CD8-positive, alpha-beta memory T cell (primary cell): ENCODE measurements at places on chromosomes 3 and 15.

- DNase-seq = no peak
Observed at GRCh38 chr15:75723847-75724660, 11.4 kb upstream of the CSPG4 start.

DNA sequence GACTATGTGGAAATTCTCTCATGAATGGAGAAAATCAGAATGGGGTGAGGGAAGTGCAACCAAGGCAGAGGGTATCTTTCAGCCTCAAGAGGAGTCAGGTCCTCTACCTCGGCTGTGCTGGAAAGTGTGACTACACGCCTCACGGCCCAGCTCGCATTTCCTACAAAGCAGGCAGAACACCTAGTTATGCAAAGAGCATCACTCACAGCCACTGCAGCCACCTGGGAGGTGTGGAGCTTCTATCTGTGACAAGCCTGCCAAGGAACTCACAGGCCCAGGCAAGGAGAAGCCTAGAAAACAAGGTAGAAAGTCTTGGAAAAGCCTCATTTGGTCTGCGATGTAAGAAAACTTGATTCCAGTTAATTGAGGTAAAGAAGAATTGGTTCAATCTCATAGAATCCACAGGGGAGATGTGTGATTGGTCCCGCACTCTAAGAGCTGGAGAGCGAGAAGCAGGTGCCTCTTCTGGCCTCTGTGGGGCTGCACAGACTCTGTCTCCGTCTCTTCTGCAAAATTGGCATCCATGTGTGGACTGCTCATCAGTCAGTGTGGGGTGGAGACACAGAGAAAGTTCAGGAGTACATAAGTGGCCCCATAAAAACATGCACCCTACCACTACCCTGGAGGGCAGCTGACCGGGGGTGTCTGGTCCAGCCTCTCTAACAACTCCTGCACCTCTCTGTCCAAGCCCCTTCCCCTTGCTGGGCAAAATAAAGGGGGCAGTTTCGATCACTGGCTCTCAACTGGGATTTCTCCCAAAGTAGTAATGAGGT lies 76.8 kb downstream of the TAMM41 start:
- no peak for DNase-seq

DNA sequence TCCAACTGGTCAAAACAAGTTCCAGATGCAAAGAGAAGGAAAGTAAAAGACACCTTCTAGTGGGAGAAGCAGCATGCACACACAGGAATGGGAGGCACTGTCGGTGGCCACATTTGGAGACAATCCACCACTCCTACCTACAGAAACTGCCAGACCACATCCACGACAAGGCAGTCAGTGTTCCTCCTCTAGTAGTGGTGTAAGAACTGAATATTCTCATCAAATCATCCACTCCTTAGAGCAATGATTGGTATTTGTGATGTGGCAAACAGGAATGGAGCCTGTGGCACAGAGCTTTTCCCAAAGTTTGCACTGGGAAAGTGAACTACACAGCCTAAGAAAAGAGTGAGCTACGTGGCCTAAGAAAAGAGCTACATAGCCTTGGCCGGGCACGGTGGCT lies 5.1 kb upstream of the SPINT1 start:
- DNase-seq = no peak

DNA sequence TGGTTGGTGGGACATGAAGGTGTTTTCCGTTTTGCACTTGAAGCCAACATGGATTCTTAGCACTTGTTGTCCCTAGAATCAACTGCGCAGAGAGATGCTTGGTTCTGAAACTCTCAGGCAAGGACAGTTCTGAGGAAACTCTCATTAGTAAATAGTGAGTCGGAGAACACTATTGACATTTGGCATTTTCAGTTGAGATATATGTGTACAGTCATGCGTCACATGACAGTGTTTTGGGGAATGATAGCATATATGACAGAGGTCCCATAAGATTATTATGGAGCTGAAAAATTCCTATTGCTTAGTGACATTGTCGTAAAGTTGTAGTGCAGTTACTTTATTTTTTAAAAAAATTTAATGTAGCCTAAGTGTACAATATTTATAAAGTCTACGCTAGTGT lies 5.8 kb downstream of the APBA2 start:
- no peak for DNase-seq

DNA sequence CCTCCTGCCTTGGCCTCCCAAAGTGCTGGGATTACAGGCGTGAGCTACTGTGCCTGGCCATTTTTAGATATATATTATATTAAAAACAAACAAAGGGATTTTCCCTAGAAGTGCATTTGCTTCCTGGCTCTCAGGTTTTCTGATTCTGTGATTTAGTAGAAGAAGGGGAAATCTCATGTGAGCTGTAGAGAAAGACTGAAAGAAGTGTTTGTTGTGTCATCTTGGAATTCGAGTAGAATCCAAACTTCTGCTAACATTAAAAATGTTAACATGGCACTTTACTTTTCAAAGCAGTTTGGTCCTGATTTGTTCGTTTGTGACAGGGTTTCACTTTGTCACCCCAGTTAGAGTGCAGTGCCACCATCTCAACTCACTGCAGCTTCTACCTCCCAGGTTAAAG lies 34.9 kb downstream of the IQGAP1 start:
- no peak for DNase-seq

GRCh38 chr3:55775366-55776154 lies 288.5 kb upstream of the WNT5A start:
- no peak for DNase-seq

- DNase-seq = peak; percentile 94
Observed at GRCh38 chr15:69758810-69759790, 306.5 kb downstream of the RPLP1 start.

DNA sequence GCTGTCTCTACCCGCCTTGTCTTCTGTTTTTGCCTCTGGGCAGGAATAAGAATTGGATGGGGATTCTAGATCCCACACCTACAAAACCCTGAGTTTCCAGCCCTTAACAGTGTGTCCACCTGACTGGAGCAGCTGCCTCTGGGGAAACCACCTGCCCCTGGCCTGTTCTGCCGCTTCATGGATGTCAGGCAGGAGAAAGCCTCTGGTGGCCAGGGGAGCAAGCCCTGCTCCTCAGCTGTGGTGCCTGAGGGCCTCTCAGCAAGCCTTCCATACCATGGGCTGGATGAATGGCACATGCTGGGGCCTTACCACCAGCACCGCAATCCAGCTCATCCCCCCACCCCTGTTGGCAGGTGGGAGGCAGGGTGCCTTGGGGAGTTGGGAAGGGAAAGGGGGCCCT lies 5.3 kb upstream of the CPNE9 start:
- DNase-seq = no peak

- peak; percentile 53 for DNase-seq
Observed at GRCh38 chr3:124995460-124995994, 60.3 kb downstream of the HEG1 start.

DNA sequence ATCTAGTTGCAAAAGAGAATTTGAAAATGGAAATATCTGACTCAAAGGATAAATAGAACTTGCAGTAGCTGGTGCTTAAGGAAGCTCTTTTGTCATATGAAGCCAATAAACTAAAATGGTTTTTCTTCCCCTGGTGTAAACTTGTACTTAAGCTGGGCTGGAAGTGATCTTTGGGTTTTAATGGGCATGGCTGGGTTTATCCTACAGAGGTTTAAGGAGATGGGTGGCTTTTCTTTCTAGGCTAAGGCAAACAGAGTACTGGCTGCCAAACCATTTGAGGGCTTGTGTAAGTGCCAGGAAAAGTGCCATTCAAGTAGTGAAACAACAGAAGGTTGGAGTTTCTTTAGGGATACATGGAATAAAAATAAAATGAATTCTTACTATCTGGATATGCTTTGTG lies 12.1 kb upstream of the UTS2B start:
- no peak for DNase-seq

DNA sequence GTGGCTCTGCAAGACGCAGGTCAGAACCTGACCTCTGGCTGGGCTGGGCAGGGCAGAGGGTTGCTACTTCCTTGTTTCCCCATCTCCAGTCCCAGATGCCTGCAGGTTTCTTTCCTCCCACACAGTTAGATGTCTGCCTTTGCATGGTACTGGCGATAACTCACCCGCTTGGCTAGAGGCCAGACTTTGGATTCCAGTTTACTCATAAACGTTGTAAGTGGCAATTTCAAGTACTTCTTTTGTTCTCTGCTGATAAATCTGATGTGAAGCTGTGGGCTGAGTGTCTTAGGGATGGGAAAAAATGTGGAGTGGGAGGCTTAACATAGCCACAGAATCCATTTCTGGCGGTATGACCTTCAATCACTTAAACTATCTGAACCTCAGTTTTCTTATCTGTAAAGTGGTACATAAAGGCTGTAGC lies 194.2 kb downstream of the EBLN2 start:
- no peak for DNase-seq
